ENCODE measurements at places on chromosomes 2 and 18.

- no peak for DNase-seq
Measured at GRCh38 chr2:230757476-230757875, 44.8 kb downstream of the CAB39 start.

DNA sequence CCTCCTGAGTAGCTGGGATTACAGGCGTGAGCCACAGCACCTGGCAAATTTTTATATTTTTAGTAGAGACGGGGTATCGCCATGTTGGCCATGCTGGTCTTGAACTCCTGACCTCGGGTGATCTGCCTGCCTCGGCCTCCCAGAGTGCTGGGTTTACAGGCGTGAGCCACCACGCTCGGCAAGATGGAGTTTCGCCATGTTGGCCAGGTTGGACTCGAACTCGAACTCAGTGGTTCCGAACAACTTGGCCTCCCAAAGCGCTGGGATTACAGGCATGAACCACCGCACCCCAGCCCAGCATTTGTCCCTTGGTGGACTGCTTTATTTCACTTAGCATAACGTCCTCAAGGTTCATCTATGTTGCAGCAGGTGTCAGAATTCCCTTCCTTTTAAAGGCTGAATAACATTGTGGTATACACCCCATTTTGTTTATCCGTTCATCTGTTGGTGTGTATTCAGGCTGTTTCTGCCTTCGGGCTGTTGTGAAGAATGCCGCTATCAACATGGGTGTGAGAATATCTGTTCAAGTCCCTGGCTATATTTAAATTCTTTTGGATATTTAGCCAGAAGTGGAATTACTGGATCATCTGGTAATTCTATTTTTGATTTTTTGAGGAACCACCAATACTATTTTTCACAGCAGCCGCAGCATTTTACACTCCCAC, 1.2 kb upstream of the CENPA start:
- no peak for DNase-seq

GRCh38 chr2:180952082-180952481, 28.3 kb upstream of the UBE2E3 start:
- DNase-seq, result no peak

DNA sequence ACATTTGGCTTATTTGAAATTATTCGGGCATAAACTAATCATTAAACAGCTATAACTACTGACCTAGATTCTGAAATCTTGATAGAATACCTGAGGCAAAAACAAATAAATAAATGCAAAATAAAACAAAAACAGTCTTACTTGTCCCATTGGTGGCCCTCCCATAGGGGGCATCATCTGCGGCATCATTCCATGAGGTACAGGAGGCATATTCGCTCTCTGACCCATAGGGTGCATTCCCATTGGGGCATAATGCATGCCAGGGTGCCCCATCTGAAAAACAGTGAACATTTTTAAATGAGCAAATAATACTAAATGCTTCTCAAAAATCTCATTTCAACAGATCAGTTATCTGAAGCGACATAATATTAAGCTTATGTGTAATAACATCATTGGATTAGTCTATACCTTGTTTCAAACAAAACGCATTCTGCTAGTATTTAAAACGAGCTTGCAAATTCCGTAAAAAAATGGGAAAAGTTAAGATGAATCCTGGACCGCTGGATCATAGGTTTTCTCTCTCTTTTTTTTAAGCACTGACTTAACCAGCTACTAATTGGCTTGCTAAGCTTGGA, 1.3 kb downstream of the PRPF40A start:
- DNase-seq, result no peak

All from left hindlimb (tissue), 1 donor.